ENCODE measurements at places on chromosomes 5 and 9. TPM values are rescaled to one million over a fixed set of nuclear protein-coding genes. Genes with fewer than 3 reads are reported as not detected.

- DNase-seq = no peak
These were observed 60.2 kb downstream of the OSTF1 start for GRCh38 chr9:75148561-75148960.

- DNase-seq = no peak
These were observed 16.5 kb downstream of the UBAC1 start for GRCh38 chr9:135944444-135945252.

GRCh38 chr5:139756971-139757370, 38.6 kb upstream of the PSD2 start:
- DNase-seq = no peak

- no peak for DNase-seq
These were observed 35.7 kb downstream of the ELL2 start for GRCh38 chr5:95925939-95926338.

DNA sequence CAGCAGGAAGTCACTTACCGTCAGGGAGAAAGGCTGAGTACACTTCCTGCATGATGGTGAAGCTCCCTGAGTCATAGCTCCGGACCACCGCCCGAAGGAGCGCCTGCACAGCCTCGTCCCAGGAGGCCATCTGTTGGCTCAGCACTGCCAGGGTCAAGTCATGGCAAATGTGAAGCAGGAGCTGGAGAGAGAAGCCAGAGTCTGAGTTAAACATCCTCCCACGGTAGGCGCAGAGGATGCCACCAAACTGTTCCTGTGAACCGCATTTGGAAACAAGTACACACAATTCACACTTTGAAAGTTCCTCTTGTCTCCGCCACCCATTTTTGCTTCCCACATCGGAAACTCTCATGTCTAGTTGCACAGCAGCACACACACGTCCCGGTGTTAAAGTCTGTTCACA, 33.9 kb downstream of the CNOT8 start:
- DNase-seq = no peak

GRCh38 chr9:935348-935965, 41.0 kb upstream of the DMRT3 start:
- no peak for DNase-seq

The COL23A1 gene
- 5.7 TPM for total RNA-seq

The MYOT gene
- not detected for total RNA-seq
